ENCODE measurements at places on chromosomes 11 and 22.
A peak's percentile ranks its signal among the peaks of the same experiment; 100 is the strongest.

DNA sequence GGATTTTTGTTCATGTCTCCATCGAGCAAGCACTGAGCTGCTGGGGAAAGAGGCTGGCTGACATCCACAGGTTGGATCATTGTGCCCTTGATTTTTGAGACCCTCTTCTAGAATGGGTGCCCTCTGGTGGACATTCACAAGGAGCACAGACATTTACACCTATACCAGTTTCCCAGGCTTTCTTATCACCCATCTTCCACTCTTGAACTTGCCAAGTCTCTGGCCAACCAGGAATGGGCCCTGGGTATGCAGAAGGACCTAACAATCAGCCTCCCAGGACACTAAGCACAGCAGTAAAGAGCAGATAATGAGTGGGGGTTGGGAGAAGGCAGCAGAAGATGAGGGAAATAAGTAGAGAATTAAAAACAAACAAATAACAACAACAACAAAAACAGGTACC is 5.7 kb upstream of the INTS4 start:
- DNase-seq = peak; percentile 88

DNA sequence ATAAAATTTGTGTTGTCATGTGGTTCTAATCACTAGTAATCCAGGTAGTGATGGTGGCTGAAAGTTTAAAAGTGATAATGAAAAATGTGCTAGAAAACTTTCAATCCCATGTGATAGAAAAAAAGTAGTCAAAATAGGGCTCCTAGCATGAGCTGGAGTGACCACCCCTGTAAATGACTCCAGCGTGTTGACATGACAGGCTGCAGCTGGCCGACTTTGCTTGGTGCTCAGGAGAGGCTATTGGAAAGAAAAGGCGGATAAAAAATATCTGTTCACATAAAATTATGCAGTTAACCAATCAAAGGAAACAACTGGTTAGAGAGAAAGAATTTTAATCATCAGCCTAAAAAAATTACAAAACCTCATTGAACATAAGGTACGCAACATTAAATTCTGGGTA is 16.9 kb upstream of the MTCH2 start:
- no peak for DNase-seq

DNA sequence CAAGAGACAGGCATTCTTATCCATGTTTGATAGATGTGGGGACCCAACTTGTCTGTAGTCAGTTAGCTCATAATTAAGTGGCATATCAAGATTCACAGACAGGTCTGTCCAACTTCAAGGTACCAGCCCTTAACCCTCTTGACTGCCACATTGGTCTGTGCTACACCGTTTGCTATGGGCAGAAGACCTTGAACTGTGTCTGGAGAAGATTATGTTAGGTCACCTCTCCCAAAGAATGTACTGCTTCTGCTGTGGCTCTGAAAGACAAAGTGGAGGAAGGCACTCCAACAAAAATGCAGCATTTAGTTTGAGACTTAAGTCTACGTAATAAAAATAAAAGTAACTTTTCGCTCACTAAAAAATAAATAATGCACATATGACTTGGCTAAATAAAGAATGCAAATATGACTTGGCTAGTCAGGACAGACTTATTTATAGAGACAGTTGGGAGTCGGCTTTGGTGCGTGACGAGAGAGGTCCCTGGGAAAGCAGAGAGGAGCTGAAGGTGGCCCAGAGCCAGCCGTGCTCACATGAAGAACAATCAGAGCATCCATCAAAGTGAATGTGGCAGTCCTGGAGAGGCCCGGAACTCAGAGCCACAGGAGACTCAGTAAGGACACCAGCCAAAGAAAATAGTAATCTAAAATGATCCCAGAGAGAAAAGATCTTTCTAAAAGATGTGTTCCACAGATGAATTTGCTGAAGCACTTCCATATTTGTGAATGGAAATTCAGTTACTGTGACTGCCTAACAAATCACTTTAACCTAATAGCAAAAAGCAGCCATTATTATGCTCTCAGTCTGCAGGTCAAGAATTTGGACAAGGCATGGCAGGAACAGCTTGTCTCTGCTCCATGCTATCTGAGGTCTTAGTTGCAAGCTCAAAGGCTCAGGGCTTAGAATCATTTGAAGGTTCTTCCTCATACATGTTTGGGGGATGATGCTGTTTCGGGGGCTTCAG is 35.0 kb downstream of the CWC15 start:
- DNase-seq = no peak

DNA sequence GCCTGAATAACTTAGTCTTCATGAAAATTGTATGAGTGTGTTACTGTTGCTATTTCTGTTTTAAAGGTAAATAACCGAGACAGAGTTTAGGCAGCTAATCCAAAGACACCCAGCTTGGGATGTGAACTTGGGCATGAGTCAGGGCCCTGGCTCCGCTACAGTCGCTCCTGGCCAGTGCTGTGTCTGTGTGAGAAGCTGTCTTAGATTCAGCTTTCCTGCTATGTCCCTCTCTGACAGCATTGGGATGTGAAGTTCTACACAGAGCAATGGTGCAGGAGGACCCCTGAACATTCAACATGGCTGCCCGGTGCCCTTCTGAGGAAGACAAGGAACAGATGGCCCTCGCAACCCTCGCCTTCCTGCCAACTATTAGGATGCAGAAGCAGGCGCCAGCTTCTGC is 49.4 kb downstream of the GALNT18 start:
- DNase-seq = no peak

- DNase-seq = no peak
These were observed 219.9 kb downstream of the CASP12 start for GRCh38 chr11:104678408-104678807.

- no peak for DNase-seq
These were observed 27.1 kb upstream of the SLC22A12 start for GRCh38 chr11:64563966-64564365.

DNA sequence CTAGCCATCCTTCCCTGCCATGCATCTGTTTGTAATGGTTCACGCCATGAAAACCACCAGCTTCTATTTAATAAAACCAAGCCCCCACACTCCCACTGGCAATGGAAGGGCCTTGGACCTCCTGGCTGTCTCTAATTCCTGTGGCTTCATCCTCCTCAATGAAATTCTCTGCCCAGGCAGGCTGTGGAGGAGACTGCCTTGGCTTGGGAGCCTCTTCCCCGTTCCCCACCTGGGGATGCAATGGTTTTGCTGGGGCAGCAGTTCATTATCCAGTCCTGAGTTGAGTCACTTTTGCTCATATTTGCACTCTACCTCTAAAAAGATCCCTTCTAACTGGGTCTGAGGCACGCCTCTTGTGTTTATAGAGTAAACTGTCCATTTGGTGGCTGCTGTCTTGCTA is 515.8 kb downstream of the NTM start:
- DNase-seq = no peak
